Right cardiac atrium (tissue), 5 donors: ENCODE measurements at places on chromosomes 7 and 10. TPM values are rescaled to one million over a fixed set of nuclear protein-coding genes. Genes with fewer than 3 reads are reported as not detected.

CHCHD1 gene
- polyA plus RNA-seq = 76.8 TPM

GRCh38 chr7:105806592-105807447, 69.6 kb downstream of the ATXN7L1 start:
- DNase-seq = no peak

- DNase-seq = peak; percentile 31
Observed at GRCh38 chr7:77315182-77315591, 101.0 kb downstream of the GSAP start.

GRCh38 chr7:134505856-134506255, 21.5 kb upstream of the AKR1B10 start:
- no peak for DNase-seq

DNA sequence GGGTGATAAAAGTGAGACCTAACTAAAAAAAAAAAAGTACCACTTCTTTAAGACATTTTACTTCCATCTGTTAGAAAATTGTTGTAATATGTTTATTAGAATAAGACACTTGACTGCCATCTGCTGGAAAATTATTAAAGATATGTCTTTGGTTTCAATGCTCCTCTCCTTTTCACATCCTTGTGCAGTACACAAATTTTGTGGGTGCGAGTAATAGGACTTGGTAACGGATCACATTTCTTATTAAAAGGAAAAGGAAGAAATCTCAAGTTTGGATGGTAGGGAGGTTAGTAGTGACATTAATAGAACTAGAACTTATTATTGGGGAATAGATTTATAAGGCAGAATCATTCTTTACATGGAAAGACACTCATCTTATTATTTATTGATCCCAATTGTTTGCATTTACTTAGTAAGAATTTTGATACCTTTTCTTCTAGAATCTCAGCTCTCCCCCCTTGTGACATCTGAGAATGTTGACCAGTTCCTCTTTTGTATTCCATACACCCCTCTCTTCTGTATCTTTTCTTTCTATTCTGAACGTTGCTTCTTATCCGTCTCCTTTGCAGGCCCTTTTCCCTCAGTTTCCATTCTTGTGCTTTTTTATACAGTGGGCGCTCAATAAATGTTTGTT, 43.0 kb upstream of the RPA3 start:
- no peak for DNase-seq

GRCh38 chr10:34504534-34504933, 310.6 kb downstream of the PARD3 start:
- no peak for DNase-seq

GRCh38 chr7:45150199-45150598, 7.4 kb upstream of the RAMP3 start:
- DNase-seq = peak; percentile 13

DNA sequence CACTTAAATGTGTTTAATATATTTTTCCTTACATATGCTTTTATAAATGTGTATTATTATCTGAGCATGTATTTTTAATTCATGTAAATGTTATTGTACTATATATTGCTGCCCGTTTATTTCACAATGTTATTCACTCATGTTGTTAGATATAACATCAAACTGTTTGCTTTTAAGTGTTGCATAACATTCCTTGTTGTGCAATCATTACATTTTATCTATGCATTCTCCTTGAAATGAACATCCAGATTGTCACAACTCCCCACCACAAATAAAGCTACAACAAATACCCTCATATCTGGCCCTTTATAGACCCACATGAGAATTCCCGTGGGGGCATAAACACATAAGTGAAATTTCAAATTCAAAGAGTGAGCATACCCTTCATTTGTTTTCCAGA, 264.2 kb downstream of the HPSE2 start:
- DNase-seq = no peak

DNA sequence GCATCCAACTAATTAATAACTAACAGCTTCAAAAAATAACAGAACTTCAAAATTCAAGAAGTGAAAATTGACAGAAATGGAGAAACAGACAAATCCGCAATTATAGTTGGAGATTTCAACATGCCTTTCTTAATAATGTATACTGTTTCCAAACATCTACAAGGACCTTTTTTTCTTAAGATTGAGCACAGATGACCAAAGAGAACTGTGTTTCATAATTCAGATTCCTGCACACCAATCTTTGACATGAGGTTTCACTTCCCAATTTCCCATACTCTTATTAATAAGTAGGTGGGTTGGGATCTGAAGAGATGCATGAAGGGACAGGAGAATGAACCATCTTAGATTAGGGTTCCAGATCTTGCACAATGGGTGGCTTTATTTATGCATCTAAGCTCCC, 24.9 kb upstream of the GIMAP7 start:
- DNase-seq = no peak

DNA sequence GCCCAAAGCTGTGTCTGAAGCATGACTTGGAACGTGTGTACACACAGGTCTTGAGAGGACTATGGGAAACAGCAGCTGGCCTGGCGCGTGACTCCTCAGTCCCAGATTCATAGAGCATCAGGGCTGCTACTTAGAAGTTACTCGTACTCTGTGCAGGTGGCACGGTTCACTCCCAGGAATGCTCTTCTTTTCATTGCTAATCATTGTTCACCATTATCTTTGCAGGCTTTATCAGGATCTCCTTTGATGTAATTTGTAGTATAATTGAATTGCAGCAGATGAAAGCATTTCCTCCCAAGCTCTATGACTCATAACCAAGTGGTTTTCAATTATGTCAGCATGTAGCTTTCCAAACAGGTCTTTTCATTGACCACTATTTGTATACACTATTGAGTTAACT, 938.9 kb downstream of the NRG3 start:
- DNase-seq = no peak

DNA sequence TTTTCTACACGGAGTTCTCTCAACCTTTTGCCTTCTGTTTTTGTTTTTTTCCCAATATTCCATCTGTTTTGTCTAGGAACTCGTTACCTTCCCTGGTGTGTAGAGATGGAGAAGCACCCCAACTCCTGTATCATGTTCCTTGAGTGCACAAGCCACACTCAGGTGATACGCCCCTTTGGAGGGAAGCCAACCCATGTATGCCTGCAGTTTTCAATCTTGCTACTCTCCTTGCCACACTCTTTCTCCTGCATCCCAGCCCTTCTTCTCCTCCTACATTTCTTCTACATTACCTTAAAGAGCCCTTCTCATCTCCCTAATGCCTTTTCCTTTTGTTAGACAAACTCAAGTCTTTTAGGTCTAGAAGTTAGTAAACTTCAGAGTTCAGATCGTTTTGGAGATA, 10.2 kb upstream of the SP4 start:
- DNase-seq = no peak

DNA sequence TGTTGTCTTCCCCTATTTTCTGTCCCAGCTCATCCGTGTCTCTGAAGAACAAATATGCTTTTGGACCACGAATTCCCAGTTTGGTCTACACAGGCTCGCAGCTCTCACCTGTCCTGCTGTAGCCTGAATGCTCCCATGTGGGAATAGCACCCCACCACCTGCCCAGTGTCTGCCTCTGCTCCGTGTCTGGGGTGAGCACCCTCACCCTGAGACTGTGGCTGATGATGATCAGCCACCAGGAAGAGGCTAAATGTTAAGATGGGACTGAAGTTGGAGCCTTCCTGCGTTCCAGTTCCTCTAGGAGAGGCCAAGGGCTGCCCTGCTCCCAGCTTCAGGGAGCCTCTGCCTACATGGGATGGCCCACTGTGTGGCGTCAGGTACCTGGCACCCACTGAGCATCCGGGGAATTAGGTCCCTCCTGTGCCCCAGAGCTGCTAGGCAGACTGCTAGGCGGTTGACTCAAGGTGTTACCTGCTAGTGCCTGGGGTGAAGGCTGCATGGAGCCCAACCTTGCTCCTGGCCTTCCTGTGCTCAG, 3.7 kb downstream of the PGAM2 start:
- no peak for DNase-seq

- no peak for DNase-seq
Observed at GRCh38 chr10:35882422-35883150, 240.5 kb upstream of the FZD8 start.

DNA sequence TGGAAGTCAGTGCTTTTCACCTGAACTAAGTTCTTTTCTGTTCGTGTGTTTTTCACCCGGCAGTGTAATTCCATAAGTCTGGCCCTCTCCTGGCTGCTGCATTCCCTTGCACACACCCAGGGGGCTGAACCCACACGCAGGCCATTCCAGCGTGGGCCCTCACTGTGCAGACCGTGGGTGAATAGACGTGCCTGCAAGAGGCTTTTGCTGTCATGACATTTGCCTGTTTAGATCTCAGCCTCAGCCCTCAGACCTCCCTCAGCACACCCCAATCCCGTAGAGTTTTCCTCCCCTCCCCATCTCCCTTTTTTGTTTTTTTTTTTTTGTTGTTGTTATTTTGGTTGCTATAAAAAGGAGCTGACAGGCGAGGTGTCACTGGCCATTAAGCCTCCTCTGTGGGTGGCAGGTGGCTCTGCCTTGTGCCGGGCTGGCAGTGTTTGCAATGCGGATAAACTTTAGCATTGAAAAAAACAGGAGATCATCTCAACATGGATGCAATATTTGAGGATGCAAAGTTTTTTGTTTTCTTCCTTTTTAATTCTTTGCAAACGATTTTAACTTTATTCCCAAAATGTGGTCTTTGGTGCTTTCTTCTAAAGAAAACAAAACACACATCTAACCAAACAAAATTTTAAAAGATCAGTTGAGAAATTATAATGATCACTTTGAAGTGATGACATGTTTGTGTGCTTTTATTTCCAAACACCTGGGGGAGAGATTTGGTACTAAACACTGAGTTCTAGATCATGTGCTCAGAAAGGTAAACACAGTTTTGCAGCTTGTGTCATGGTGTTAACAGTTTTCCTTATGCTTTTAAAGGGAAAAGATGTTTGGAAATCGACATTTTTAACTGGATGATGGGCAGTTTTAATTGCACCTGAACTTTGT, 58.8 kb downstream of the WDR37 start:
- DNase-seq = no peak

DNA sequence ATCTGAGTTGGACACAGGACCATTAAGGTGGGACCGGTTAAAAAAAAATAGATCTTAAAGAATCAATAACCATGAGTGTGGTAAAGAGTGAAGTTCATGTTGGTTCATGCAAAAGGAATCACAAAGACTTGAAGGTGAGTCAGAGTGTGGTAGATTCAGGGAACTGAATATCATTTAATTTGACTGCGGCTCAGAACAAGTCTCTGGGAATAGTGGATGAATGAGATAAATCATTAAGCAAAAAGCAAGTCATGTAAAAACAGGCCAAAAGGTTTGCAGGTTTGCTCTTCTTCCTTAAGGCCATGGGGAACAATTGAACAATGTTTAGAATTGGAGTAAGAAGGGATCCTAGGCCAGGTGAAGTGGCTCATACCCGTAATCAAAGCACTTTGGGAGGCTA, 385.8 kb downstream of the ETV1 start:
- no peak for DNase-seq

DNA sequence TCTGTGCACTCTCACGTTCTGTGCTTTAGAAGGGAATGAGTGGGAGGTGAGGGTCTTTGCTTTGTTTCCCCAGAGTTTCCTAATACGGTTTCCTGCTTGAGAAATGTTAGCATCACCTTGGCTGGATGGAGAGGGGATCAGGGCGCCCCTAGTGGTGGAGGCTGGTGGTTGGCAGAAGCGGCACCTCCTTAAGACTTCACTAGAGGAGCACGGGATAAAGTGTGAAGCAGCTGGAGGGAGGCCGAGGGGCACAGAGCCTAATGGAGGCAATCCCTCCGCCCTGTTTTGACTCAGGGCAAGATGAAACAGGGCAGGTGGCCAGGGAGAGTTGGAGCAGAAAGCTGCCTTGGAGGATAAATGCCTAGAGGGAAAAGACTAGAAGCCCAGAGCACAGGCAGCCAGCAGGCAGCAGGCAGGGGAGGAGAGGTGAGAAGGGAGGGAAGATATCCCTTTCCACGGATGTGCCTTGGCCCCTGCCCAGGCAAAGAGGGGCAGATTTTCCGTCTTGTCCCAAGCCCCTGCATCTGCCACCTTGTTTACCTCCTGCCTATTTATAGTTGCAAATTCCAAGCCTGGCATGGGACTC, 56.0 kb upstream of the BTRC start:
- peak; percentile 82 for DNase-seq

- DNase-seq = no peak
Observed at GRCh38 chr10:11180228-11180627, 162.6 kb downstream of the CELF2 start.

DNA sequence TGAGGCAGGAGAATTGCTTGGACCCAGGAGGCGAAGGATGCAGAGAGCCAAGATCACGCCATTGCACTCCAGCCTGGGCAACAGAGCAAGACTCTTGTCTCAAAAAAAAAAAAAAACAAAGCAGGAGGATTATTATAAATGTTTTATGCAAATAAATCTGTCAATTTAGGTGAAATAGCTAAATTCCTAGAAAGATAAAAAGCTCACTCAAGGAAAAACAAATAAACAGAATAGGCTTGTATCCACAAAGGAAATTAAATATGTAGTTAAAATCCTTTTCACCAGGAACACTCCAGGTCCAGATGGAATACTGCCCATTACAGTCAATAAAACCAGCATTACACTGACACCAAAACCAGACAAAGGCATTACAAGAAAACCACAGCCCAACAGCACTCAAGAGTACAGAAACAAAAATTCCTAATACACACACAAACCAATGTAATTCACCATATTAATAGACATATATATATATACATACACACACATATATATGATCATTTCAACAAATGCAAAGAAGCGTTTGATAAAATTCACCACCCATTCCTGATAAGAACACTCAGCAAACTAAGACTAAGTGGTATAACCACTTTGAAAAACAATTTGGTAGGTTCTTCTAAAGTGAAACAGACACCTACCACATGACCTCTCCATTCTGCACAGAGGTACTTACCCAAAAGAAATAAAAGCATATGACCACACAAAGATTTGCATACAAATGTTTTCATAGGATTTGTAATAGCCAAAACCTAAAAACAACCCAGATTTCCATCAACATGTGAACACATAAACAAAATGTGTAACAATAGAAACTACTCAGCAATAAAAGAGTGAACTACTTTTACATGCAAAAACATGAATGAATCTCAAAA, 38.8 kb downstream of the ABI1 start:
- DNase-seq = no peak

GRCh38 chr7:111485701-111486380, 76.5 kb downstream of the IMMP2L start:
- no peak for DNase-seq

- DNase-seq = no peak
Observed at GRCh38 chr10:11678074-11678793, 63.9 kb upstream of the ECHDC3 start.

DNA sequence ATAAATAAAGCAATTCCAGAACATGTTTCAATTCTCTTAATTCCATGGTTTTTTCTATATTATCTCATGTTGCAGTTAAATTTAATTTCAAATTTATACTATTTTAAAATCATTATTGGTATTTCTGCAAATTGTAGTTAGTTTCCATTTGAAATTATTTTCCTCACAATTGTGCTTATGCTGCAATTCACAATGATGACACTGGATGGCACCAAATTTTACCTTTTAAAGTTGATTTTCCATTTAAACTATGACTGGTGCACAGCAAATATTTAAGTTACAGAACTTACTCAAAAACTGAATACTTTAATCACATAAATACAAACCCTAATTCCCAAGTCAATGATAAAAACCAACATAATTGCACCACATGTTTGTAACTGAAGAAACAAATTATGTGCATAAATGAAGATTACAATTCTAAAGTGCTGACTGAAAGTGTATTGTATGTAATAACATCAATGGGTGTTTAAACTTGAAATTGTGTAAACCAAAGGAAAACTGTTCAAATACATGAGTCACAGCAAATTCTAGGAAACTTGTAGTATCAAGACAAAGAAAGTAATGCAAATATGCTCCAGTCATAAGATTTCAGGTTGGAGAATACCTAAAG, 75.3 kb upstream of the AASS start:
- DNase-seq = no peak
